M059J (cell line): ENCODE measurements at places on chromosomes 2 and 18.

DNA sequence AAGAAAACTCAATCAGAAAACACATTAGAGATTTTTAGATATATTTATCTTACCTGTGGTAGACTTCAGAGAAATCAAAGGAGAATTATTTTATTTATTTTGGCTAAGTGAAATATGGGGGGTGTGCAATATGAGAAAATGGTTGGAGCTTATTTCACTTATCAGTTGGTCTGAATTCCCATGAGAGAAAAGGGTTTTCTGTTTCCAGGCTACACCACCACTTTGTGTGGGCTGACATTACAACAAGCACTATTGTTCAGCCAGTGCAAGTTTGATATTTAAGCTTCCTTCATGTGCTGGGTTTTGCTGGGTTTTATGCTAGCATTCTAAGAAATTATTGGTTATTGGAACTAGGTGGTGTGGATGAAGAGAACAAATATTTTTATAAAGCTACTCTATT, 33.5 kb downstream of the RMND5A start:
- DNase-seq = no peak

GRCh38 chr2:96895746-96896651, 26.1 kb upstream of the SEMA4C start:
- DNase-seq = no peak

DNA sequence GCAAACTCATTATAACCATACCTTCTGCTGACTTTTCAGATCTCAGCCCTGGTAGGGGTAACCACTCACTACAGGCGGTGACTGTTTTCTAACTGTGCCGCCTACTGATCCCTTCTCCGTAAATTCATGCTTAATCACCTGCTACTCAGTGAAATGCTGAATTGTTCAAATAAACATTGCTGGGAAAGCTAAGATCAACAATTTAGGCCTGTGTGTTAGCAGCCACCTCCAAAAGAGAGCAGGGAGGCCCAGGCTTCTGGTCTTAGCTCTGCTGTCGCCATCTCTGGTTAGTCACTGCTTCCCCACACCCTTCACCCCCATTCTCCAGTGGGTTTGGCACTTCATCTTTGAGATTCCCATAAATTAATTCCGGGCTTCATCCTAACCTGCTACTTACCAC, 21.8 kb upstream of the NT5C1B start:
- peak; percentile 28 for DNase-seq

DNA sequence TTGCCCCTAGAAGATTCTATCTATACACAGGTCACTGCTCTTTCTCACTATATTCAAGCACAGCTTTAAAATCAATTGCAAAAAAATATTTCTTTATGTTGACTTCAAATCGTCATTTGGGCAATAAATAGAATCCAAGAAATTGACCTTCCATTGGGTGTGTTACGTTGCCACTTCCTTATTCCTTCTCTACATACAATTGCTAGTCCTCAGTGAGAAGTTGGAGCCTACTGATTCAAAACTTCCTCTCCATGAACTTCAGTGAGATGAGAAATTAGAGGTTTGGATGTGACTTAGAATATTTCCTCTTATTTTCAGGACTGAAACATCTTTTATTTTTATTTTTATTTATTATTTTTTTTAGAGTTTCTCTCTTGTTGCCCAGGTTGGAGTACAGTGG, 40.3 kb downstream of the PMAIP1 start:
- DNase-seq = no peak

GRCh38 chr2:64114063-64114911, 29.9 kb downstream of the PELI1 start:
- DNase-seq = peak; percentile 74

- no peak for DNase-seq
These were observed 44.3 kb upstream of the CABYR start for GRCh38 chr18:24094561-24094960.

DNA sequence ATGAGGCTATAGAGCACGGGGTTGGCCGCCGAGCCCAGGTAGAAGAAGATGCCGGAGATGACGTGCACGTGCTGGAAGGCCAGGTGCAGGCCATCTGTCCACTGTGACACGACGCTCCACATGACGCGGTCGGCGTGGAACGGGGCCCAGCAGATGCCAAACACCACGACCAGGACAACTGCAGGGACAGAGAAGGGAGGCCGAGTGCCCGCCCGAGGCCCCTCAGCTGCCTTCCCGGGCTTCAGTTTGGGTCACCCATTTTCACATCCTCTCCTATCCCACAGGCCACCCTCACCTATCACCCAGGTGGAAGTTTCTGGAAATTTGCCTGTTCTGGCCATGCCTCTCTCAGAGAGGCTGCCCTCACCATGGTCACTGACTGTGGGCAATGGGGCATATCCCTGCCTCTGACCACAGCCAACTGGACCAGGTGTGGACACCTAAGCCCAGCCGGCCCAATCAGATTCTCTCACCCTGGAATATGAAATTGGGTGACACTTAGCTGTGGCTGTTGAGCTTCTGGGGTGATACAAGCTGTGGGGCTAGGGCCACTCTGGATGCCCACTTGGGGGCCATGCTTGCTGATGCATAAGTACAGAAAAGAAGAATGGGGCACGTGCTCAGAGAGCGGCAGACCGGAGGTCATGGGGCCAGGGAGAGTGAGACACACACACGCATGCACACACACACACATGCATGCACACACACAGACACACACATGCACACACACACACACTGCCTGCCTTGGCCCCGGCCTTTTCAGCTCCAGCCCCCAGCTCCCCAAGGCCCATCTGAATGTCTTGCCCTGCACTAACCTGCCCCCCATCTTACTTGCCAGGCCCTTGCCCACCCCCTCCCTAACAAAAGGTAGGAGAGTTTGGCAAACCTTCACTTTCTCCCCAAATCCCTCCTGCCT, 4.7 kb downstream of the NMUR1 start:
- no peak for DNase-seq

- no peak for DNase-seq
These were observed 24.5 kb upstream of the PEX13 start for GRCh38 chr2:60992985-60993392.

DNA sequence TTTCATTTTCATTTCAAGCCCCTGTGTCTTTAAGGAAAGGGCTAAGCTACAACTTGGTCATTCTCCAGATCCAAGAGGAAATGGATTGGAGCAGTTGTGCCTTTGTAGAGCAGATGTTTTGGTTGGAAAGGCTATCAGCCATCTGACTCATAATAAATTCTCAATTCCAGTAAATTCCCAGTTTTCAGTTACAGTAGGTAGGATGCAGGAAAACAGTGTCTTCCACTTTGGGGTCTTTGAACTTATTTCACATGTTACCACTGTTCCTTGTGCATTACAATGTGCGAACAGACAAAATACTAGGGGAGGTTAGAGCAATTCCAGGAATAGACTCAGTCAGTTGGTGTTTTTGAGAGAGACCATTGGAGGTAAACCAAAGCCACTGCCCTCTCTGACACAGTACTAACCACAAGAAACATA, 211.9 kb downstream of the BABAM2 start:
- peak; percentile 74 for DNase-seq

GRCh38 chr18:29176681-29177080, 999.8 kb upstream of the CDH2 start:
- DNase-seq = no peak

DNA sequence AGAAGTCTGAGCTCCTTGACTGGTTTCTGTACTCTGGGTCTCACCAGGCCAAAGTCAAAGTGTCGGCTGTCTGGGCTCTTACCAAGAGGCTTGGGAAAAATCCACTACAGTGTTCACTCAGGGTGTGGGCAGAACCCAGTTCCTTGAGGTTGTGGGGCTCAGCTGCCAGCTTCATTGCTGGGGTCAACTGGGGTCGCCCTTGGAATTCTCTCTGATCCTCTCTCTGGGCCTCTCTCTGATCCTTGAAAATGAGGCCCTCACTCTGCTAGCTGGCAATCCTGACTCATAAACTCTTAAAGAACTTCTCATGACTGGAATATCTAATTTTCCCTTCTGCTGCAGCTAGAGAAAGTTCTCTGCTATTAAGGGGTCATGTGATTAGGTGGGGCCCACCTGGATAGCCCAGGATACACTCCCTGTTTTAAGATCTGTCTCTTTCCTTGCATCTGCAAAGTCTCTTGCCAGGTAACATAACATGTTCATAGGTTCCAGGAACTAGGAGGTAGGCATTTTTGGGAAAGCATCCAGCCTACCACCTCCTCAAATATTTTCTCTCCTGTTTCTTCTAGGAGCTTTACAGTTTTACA, 66.3 kb downstream of the SP110 start:
- peak; percentile 24 for DNase-seq

DNA sequence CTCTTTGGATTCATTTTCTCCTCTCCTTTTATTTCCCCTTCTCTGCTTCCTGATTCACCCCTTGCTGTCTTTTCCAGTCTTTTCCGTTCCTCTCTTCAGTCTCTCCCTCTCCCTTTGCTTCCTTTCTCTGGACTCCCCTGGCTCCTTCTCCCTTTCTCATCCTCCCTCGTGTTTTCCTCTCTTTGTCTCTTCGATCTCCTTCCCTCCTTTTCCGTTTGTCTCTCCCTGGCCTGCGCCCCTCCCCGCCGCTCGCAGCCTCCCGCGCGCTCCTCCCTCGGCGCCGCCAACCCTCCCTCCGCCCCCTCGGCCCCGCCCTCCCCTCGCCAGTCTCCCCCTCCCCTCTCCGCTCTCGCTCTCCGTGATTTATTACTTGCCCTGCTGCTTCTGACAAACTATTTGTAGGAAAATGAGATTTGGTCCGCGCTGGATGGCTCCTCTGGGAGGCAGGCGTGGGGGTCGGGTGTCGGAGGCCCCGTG, 46.0 kb upstream of the PAX8 start:
- DNase-seq = peak; percentile 80

DNA sequence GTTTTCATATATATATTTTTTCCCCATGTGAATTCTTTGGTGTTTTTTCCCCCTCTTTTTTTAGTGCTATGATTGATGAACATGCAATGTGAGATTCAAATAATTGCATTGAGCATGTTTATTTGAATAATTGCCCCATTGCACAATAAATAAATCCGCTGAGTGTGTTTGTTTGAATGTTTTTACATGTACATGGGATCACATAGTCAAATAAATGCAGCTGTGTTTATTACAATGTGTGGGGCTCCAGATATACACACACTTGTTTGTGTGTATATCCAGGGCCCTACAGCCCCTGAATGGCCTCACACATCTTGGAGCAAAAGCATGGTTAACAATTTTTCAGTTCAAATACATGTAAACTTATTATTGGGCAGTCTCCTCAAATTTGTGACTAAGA, 134.5 kb downstream of the ZEB2 start:
- DNase-seq = no peak

- peak; percentile 20 for DNase-seq
These were observed 18.6 kb upstream of the ACOXL start for GRCh38 chr2:110713513-110714362.

DNA sequence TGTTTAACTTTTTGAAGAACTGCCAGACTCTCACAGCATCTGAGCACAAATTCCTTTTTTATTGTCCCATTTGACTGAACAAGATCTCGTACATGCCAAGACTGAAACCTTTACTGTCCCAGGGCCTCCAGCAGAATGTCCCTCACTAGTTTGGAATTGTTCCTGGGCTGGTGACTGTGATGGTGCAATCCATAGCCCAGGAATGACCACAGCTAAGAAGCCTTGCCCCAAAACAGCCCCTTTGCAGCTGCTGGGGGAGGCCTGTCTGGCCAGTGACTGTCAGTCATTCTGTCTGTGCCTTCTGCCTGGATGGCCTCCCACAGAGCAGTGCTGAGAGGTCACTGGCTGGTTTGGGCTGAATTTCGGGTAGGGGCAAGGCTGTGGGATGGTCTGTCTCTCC, 184.5 kb upstream of the MSH6 start:
- no peak for DNase-seq

DNA sequence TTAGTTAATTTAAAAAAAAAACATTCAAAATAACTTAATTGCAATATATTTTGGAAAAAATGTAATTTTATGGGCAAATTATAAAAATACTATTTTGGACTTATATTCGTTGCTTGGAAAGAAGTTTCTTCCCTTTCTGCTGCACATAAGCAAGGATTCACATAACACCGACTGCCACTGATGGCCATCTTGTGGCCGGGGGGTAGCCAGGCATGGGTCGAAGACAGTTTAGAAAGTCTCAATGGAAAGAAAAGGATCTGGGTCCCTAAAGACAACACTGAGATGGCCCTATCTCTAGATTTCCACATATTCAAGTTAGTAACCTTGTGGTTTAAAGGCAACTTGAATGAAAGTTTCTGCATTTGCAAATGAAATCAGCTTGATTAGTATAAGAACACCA, 318.6 kb downstream of the AKAIN1 start:
- DNase-seq = no peak

DNA sequence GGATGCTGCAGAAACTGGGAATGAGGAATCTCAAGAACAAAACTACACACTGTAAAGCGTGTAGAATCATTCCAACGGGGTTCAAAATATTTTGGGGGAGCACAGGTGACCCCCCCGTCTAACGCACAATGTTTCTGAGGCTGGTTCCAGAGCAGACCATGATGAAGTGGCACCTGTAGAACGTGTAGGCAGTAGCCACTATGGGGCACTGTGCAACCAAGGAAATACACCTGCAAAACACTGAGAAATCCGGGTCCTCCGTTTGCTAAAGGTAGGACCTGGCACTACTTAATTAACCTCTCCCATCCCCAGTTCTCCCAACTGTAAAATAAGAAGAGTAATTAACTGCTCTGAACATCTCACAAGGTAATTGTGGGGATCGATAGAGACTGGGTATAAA, 22.6 kb downstream of the ST6GAL2 start:
- no peak for DNase-seq

- DNase-seq = no peak
These were observed 23.2 kb downstream of the RALB start for GRCh38 chr2:120275617-120276400.

- no peak for DNase-seq
These were observed 1339.6 kb upstream of the LRRTM1 start for GRCh38 chr2:81644189-81644588.

DNA sequence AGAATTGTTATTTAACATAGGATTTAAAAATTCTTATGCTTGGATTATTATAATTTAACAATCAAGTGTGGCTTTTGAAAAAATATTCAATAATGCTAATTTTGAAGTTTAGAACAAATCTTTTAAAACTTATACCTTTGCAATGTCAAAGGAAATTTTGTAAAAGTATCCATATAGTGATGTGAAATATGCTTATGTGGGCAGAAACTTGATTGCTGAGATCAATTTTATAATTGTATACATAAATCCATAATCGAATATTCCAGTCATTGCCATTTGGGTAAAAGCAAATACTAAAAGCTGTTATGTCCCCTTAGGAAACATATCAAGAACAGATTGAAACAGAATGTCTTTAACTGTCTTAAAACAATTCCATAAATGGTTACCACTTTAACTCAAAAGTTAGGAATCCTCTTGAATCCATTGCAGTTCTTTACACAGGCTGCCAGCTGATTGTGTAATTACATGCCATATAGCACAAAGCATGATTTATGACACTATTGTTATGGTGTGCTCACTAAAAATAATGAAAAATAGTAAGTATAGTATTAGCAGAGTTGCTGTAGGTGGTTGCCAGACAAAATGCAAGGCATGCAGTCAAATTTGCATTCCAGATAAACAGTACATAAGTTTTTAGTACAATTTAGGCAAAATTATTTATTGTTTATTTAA, 24.2 kb downstream of the PLCL1 start:
- DNase-seq = no peak

GRCh38 chr2:217777906-217778305, 224.9 kb downstream of the TNS1 start:
- no peak for DNase-seq

GRCh38 chr2:70723286-70723885, 44.6 kb downstream of the ADD2 start:
- DNase-seq = no peak

- DNase-seq = peak; percentile 81
These were observed 155.1 kb upstream of the RASGRP3 start for GRCh38 chr2:33321236-33321771.
